ENCODE measurements at places on chromosomes 7 and 10.

DNA sequence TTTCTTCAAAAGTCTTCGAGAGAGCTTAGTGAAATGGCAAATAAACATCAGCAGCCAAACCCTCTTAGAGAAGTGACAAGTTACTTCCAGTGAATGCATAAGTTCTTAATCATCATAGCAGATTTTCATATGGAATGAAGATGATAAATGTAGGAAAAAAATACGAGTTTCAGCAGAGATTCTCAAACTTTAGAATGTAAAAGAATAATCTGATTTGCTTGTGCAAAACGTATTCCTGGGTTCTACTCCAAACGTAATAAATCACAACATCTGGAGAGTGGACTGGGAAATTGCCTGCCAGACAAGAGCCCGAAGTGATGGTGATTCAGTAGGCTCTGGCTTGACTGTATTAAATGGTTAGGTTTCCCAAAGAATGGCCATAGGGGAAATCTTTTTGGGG is 62.2 kb downstream of the AKR1E2 start:
- DNase-seq, result no peak

- DNase-seq, result peak; percentile 58
These were observed 42.7 kb downstream of the LDB3 start for GRCh38 chr10:86710987-86711512.

- DNase-seq, result no peak
These were observed 33.9 kb upstream of the SHH start for GRCh38 chr7:155846156-155846555.

DNA sequence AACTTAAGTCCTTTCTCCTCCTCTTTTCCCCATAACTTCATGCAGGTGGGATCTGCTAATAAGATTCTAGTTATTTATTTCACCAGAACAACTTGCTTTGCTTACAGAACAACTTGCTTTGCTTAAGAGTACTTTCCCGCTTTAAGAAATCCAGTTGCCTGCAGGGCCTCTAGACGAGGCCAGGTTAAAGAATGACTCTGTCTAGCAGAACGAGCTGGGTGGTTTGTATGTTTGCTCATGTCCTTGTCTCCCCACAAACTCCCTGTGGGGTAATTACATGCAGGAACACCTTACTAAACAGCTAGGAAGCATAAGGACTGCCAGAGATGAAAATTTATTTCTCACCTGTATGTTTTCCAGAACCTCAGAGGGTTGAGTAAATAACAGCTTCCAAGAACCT is 8.8 kb upstream of the FZD8 start:
- DNase-seq, result no peak

GRCh38 chr10:131655101-131655849 is 245.5 kb upstream of the PPP2R2D start:
- no peak for DNase-seq

DNA sequence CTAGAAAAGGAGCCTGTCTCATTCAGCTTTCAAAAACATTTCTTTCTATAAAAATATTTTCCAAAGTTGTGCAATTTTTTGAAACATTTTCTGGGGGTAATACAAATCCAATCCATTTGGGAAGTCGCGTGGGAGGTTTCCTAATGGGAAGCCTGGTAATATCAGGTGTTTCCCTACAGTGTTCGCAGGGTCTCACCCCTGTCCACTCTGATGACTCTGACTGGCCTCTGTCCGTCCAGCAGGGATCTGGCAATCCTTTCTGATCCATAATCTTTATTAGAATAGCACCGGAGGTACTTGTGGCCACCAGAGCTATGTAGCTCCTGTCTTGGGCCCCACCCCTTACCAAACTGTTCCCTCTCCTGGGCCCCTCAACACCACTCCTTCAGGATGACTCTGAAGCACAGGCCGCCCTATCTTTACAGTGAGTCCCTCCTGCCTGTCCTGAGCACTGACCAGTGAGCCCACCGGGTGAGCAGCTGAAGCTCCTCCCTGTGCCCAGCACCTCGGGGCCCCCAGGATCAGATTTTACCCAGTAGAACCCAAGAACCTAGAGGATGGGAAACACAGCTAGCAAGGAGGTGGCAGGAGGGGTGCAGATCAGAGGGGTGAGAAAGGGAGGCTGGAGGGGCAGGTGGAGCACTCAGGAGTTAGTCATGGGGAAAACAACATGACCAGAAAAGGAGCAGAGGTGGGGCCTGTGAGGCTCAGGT is 84.8 kb downstream of the PTPRE start:
- no peak for DNase-seq

DNA sequence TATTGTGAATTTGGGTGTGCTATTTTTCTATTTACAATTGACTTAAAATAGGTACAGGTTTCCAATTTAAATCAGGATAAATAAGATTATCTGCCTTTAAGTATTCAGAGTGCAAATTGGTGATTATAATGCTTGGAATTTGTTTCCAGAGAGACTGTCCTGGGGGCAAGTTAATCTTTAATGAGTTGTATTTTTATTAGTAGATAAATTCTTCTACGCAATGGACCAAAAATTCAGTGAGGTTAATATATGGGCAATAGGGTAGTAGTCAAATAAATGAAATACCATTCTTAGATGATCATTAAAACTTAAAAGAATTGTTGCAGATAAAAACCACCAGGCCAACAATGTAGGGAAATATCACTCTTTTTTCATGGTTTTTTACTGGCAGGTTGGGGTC is 3.4 kb downstream of the BICC1 start:
- no peak for DNase-seq

DNA sequence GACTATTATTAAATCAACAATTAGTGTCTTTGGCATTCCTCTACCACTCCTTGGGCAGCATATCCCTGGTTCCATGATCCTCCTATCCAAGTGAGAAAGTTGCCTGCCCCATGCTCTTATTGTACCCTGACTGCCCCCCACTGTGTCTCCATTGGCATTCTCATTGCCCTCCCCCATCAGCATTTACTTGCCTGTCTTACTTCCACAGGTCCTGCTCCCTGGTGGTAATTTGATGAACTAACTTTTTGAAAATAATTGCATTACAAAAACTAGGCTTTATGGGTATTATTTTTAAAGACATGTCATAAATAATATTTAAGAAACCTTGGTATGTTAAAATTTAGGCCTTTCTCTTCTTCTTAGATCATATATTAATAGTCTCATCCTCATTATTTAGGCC is 346.4 kb downstream of the PCLO start:
- no peak for DNase-seq

DNA sequence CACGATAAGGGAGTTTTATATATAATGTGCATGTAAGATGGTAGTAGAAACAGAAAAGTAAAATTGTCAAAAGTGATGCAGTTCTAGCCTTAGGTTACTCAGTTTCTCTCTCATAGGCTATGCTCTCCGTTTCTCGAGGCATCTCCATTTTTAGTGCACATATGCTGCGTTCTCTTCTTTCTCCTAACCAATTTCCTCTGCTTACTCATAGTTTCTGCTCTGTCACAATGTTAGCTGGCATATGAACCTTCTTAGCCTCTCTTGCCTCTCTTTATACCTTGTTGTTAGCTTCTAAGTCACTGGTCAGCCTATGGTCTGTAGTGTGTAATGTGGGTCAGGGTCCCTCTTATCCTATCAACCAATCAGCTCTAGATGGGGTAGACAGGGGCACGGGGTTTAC is 280.6 kb upstream of the ETV1 start:
- DNase-seq, result no peak

GRCh38 chr10:23717913-23718312 is 279.0 kb downstream of the OTUD1 start:
- DNase-seq, result no peak

DNA sequence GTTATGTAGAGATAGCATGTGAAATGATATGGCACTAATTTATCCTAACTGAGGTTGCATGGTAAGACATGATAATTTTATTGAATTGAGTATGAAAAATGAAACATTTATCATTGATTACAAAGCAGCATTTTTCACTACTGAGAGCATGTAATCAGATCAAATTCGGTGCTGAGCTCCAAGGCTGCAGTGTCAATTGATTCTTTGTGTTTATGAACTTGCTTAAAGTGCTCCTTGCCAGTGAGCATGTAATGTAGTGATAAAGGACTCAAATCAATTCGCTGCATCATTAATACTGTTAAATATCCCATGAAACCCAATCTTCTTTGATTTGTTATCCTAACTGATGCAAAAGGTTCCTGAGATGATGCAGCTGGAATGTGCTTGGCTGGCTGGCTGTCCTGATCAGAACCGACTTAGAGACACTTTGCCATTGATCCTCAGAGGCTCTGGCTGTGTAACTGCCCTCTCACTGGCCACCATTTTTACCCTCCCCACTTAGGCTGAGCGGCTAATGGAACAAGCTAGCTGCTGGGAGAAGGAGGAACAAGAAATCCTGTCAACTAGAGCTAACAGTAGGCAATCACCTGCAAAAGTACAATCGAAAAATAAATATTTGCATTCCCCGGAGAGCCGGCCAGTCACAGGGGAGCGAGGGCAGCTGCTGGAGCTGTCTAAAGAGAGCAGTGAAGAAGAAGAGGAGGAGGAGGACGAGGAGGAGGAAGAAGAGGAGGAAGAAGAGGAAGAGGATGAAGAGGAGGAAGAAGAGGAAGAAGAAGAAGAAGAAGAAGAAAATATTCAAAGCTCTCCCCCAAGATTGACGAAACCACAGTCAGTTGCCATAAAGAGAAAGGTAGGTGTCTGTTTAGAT is 89.8 kb upstream of the SAMD8 start:
- no peak for DNase-seq

- DNase-seq, result no peak
These were observed 244.1 kb downstream of the PTPRN2 start for GRCh38 chr7:158343526-158343925.

DNA sequence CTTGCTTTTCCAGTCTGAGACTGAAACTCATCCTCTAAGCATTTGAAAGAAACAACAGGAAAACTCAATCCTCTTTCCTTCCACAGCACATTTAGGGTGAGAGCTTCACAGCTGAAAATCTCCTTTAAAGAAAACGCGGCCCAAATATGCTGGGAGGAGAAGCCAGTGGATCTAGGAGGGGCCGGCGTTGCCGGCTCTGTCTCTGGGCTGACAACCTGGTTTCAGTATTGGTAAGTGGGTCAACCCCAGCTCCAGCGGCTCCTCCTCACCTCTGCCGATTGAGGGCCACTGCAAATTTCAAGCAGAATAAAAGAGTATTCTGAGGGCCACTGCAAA is 75.3 kb upstream of the CPXM2 start:
- no peak for DNase-seq

GRCh38 chr10:98402478-98402877 is 12.5 kb downstream of the PYROXD2 start:
- DNase-seq, result no peak

- DNase-seq, result no peak
These were observed 26.8 kb upstream of the ARMC3 start for GRCh38 chr10:22900841-22901601.

GRCh38 chr7:14596421-14596820 is 306.1 kb downstream of the DGKB start:
- DNase-seq, result no peak

DNA sequence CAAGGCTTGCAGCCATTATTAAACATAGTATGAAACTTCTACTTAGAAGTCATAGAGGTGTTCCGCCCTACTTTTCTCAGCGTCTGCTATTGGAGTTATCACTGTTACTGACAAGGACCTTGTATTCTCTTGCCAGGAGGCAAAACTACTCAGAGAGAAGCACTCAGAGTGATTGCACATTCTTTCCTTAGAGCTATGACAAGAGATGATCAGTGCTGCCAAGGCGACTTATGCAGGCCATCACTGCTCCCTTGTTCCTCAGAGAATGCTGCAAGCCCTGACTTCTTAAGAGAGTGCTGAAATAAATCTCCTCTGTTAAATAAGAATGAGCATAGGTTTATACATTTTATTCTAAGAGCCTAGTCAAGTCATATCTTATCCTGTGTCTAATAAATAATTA is 534.6 kb upstream of the PHF14 start:
- DNase-seq, result no peak

DNA sequence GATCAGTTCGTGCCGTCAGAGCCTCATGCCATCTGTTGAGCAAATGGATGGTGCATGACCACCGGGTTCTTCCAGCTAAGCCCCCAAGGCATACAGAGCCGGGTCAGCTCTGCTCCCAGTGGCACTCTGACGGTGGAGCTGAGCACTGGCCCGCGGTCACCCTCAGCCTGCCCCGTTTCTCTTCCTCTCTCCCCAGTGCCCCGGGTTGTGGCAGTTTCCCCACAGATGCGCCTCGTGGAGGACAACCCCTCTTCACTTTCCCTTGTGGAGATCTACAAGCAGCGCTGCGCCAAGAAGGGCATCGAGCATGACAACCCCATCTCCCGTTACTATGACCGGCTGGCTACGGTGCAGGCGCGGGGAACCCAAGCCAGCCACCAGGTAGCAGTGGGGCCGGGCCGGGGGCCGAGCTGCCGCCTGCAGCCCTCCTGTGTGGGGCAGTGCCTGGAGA is 129.9 kb downstream of the TRRAP start:
- DNase-seq, result no peak

DNA sequence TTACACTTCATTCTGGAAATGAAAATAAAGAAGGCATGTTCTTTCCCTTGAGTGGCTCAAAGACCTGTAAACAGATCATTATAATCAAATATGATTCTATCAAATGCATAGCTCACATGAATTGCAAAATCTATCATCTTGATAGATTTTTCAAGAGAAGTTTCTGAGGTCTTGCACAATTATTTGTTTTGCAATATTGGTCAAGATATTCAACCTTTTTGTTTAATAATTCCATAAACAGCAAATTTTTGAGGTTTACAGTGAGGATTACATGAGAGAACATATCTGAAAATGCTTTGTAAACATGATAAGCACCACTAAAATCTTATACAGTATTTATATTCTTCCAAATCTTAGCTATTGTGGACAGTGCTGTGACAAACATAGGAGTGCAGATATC is 160.8 kb downstream of the HDAC9 start:
- DNase-seq, result no peak

DNA sequence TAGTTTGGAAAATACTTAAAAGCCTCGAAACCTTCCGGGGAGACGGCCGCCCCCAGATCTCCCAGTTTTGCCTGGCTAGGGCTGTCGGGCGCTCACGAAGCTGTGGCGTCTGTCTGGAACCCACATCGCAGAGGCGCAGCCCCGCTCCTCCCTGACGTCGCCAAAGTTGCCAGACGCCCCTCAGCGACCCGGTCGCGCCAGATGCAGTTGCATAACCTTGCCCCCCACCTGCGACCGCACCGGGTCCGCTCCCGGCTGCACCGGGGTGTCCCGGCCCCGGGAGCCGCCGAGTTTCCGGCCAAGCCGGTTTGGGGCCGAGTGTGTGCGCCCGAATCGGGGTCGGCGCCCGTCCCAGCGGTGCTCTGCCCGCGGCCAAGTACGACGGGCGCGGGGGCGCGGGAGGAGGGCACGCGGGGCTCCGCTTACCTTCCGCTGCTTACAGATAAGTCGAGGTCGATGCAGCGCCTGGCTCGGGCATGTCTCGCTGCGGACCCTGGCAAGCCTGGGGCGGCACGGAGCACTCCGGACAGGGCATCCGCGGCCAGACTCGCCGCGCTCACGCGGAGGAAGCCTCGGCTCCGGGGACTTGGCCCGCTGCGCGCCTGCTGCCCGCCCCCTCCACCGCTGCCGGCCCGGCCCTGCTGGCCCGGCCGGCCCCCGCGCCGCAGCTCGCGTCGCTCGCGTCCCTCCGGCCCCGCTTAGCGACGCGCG is 665 bp downstream of the INSYN2A start:
- DNase-seq, result no peak

GRCh38 chr10:102460836-102461186 is 9.5 kb upstream of the C10orf95 start:
- DNase-seq, result no peak

Data from stimulated activated CD8-positive, alpha-beta memory T cell treated with anti-CD3 and anti-CD28 coated beads, Interleukin-7, amount 100 ng/mL, for 1 hour (primary cell).